Activated CD8-positive, alpha-beta memory T cell treated with anti-CD3 and anti-CD28 coated beads, Interleukin-2, amount 10 ng/mL, durations not matched to agents 7 days and 5 days (primary cell): ENCODE measurements at places on chromosomes 6 and 20. TPM values are rescaled to one million over a fixed set of nuclear protein-coding genes. Genes with fewer than 3 reads are reported as not detected.

GRCh38 chr6:87654875-87655454 is 47.1 kb downstream of the AKIRIN2 start:
- peaks cover 27% of the 10 kb centered on the region for H3K4me1 ChIP-seq
- no peak overlapping the region for H3K4me3 ChIP-seq
- no peak overlapping the region for H3K27ac ChIP-seq
- H3K27me3 ChIP-seq, result no peaks in the 10 kb centered on the region
- no peak for DNase-seq

DNA sequence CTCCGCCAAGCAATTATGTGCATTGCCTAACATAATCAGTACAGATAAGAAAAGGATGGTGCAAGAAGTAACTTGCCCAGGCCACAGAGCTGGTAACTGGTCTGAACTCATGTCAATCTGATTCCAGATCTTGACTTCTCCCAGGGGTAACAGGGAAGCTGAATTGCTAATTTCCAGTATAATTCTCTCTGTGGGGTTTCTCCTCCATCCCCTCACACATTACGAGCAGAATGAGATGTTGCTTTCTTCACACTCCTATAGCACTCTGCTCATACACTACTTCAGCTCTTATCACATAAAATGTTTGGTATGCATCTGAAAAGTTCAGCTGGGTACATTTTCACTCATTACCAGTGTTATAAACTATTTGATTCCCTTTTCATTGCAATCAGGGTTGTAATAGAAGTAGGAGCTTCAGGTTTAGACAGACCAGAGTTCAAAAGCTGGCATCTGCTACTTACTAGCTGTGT is 24.0 kb upstream of the LRRC1 start:
- H3K27me3 ChIP-seq, result peaks cover 4% of the 10 kb centered on the region
- H3K4me3 ChIP-seq, result no peak overlapping the region
- no peak overlapping the region for H3K27ac ChIP-seq
- no peak for DNase-seq
- no peaks in the 10 kb centered on the region for H3K4me1 ChIP-seq

DNA sequence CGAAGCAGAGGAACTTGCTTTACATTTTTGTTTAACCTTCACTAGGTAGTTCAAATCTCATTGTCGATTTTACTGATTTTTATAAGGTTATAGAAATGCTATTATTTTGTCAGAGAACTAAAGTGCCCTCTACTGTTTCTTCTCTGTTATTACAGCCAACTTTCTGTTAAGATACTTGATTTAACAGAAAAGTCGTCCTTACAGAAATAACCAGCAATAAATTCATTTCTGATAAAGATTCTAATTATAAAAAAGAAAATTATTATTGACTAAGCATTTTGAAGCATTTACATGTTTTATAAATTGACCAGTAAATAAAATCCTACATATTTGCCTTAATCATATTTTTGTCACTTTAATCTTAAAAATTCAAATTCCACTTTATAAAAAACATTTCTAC is 60.8 kb downstream of the OGFRL1 start:
- H3K27me3 ChIP-seq, result peaks cover 7% of the 10 kb centered on the region
- DNase-seq, result no peak
- no peaks in the 10 kb centered on the region for H3K36me3 ChIP-seq
- no peaks in the 10 kb centered on the region for H3K4me1 ChIP-seq

GRCh38 chr6:130893277-130893676 is 66.1 kb downstream of the SMLR1 start:
- H3K4me3 ChIP-seq, result no peak overlapping the region
- no peaks in the 10 kb centered on the region for H3K27me3 ChIP-seq
- DNase-seq, result no peak
- H3K4me1 ChIP-seq, result peaks cover 2% of the 10 kb centered on the region

- no peaks in the 10 kb centered on the region for H3K4me1 ChIP-seq
- H3K36me3 ChIP-seq, result no peaks in the 10 kb centered on the region
- no peaks in the 10 kb centered on the region for H3K27me3 ChIP-seq
- H3K27ac ChIP-seq, result no peak overlapping the region
These were observed 448.1 kb downstream of the KIF16B start for GRCh38 chr20:16124911-16125776.

Gene SLC17A9
- total RNA-seq, result 34.1 TPM

Gene PHACTR3
- not detected for total RNA-seq

Gene PIM1
- 464 TPM for total RNA-seq

Gene MACROD2
- not detected for total RNA-seq

Gene SIRPB2
- total RNA-seq, result not detected

Gene MDFI
- not detected for total RNA-seq

Gene OR2J3
- not detected for total RNA-seq
